ENCODE measurements at places on chromosomes 1 and 21.

DNA sequence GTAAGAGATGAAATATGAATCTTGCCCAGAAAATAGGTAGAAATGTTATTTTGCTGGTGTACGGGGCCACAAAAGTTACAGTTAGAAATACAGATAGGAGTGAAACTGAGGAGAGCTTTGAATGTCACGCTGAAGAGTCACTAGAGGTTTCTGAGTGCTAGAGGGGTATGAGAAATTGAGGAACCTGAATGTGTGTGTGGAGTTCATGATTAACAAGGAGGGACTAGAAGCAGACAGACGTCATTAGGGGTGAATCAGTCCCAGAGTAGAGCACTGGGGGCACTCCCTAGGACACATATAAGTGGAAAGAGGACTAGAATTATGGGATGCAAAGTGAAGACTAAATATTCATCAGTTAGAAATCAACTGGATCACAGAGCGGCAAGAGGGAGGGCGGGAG lies 188.9 kb upstream of the MAP1LC3C start:
- DNase-seq, result no peak

DNA sequence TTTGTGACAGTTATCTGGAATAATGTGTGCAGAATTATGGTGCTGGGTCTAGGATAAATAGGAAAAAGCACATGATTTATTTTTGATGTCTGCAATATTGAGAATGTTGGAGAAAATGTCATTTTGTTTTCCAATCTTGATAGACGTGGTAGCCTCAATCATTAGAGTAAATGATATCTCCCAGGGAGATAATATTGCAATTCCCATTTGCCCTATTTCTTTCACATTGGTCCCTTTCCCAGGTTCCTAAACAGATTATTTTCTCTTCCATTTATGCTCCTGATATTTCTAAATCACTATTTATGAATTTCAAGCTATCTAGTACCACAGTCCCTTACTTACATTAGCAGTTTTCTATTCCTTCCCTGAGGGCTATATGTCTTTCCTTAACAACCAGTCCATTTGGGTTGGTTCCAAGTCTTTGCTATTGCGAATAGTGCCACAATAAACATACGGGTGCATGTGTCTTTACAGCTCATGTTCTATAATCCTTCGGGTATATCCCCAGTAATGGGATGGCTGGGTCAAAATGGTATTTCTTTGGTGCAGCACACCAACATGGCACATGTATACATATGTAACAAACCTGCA lies 447.3 kb downstream of the PLA2G4A start:
- DNase-seq, result no peak

DNA sequence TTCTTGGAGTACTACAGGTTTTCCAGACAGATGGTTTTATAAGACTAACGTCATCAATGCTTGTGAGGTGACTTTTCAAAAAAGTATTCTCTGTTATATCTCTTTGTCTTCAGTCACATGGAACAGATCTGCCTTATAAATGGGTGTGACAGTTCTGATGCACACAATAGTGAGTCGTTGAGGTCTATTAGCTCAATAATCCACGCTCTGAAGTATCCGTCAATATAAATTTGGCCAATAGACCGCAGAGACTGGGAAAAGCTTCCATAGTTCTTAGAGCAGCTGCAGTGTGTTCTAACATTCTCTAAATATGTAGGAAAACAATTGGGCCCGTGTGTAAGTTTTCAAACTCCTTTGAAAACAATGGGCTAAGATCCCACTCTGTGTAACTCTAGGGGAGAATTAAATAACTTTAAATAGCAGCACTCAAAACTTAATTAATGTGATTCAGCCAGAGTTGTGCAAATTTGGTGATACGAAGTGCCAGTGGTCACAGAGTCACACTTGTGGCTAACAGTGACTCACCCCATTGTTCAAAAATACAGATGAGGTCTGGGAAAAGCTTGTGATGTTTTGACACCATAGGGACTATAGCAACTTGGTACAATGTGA lies 316.0 kb downstream of the LMO4 start:
- no peak for DNase-seq

DNA sequence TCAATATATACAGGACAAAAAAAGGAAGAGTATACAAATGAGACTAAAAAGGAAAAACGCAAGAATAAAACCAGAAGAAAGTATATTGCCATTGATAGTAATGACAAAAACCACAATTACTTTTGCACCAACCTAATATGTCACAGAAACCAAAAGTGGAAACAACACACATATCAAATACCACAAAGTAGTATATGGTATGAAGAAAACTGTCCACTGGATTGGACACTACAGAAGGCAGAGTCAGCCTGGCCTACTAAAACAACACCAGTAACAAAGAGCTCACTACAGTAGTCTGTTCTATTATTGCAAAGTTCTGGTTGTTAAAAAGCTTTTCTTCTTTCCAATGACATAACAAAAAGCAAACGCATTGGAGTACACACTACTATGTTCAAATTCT lies 17.7 kb downstream of the TESK2 start:
- no peak for DNase-seq

- DNase-seq, result no peak
Observed at GRCh38 chr1:32741059-32741412, 38.5 kb upstream of the SYNC start.

GRCh38 chr1:9890224-9890731 lies 19.8 kb downstream of the CTNNBIP1 start:
- no peak for DNase-seq

GRCh38 chr1:54581621-54582035 lies 33.6 kb downstream of the ACOT11 start:
- peak; percentile 75 for DNase-seq

GRCh38 chr1:226001963-226002666 lies 3.0 kb upstream of the SDE2 start:
- DNase-seq, result no peak

- DNase-seq, result no peak
Observed at GRCh38 chr1:5721634-5722215, 270.5 kb downstream of the NPHP4 start.

- no peak for DNase-seq
Observed at GRCh38 chr1:173914366-173914871, 2.7 kb downstream of the SERPINC1 start.

DNA sequence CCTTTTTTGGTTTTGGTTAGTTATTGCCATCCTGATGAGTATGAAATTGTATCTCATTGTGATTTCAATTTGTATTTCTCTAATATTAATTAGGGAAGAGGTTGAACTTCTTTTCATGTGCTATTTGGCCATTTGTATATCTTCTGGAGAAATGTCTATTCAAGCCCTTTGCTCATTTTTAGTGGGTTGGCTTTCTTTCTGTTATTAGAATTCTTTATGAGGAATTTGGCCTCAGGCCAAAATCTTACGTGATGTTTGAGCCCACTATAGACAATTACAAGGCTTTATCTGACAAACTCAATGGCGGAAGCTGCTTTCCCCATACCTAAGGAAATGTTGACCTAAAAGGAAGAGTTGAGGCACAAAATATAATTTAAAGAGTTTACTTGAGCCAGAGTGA lies 32.9 kb downstream of the IVNS1ABP start:
- DNase-seq, result no peak

DNA sequence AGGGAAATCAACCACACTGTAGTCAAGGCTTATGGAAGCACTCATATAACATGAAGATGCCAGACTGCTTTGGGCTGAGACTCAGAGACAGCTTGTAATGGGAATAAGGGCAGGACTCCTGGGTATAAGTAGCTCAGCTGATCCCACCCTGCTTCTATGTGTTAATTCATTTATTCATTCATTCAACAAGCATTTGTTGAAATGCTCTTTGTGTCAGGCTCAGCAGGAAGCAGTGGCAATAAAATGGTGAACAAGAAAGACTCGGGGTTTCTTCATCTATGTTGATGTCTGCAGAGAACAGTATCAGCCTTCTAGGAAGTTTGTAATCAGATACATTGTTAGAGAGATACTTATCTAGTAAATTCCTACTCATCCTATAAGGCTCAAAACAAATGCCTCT lies 145.5 kb upstream of the DMRTA2 start:
- DNase-seq, result no peak

GRCh38 chr1:219174460-219175211 lies 958 bp downstream of the LYPLAL1 start:
- no peak for DNase-seq

GRCh38 chr1:64511044-64511443 lies 41.1 kb downstream of the CACHD1 start:
- no peak for DNase-seq

- no peak for DNase-seq
Observed at GRCh38 chr1:203621559-203622262, 4.9 kb upstream of the ATP2B4 start.

GRCh38 chr1:6421266-6421665 lies 1.5 kb upstream of the HES2 start:
- DNase-seq, result no peak

- DNase-seq, result no peak
Observed at GRCh38 chr1:51543858-51544257, 24.8 kb upstream of the EPS15 start.

DNA sequence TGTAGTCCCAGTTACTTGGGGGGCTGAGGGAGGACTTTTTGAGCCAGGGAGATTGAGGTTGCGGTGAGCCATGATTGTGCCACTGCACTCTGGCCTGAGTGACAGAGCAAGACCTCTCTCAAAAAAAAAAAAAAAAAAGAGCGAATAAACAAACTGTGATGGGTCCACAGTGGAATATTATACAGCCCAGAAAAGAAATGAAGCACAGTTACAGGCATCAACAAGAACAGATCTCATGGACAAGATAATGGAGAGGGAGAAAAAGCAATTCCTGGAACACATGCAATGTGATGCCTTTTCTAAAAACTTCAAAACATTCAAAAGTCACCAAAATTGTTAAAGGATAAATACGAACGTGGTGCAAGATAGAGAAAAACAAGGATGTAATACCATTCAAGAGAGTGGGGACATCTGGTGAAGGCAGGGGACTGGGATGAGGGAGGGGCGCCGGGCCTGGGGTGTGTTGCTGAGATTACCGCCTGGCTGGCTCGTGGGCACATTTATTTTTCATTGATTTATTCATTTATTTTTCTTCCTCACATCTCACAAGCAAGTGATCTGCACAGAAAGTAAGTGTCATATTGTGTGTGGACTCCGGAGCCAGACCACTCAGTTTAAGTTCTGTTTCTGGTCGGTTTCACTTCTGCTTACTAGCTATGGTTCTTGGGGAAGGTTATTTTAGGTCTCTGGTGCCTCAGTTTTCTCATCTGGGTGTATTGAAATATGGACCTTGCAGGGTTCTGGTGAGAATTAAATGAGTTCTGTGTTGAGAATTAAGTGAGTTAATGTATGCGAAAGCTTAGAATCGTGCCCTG lies 30.1 kb downstream of the ABCG1 start:
- DNase-seq, result no peak

DNA sequence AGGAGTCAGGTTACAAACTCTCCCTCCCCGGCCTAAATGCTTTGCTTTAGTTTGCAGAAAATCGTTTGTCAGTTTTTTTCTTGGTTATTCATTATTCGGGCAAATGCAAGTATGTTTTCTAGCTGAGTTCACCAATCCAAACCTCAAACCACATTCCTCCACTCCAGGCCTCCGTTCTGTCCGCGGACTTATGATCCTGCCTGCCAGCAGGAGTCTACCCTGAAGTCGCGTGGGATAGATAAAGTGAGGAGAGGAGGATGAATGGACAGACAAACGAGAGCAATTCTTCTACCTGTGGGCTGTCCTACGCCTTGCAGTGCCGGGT lies 1.3 kb downstream of the ADAMTS1 start:
- no peak for DNase-seq

GRCh38 chr1:203675596-203676347 lies 49.1 kb downstream of the ATP2B4 start:
- no peak for DNase-seq

DNA sequence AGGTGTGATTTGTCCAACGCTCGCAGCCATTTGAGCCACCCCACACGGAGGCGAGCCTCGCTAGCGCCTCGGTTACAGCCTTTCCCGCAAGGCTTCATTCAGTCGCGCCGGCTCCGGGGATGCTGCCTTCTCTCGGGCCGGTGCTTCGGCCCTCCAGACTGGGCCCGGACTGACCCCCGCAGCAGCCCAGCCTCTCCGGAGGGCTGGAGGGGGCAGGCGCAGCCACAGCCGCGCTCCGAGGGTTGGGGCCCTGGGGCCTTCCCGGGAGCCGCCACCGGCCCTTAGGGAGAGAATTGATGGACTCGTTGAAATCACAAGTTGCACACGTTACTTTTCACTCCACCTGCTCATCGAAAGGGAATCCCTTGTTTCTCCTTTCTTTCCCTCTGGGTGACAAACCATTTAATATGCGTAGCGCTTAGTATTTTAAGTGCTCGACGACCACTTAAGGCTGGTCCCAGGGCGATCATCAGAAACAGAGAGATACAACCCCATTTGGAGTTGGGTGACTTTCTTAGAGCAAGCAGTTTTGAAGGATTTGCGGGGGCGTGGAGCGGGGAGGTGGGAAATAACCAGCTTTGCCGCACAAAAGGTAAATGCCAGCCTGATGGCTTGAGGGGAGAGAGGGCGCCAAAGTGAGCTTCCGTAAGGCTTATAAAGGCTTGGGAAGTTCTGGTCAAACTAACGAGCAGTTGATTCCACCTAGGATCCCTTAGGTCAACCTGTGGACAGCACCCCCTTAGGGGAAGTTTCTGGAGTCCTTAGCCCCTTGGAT lies 24.6 kb upstream of the ENAH start:
- DNase-seq, result peak; percentile 43

DNA sequence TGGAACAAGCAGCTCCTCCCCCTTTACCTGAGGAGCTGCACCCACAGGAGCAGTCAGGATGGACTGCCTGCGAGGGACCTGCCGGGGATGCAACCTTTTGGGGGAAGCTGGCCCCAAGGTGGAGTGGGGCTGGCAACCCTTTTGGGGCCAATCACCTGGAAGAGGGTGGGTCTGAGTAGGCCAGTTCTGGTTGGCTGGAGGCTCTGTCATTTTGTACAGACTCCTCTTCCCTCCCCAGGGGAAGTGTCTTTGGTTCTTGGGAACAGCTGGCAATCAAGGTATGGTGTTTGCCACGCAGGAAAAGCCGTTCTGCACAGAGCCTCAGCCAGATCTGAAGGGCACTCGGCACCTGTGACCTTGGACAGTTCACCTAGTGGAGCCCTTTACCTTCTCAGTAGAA lies 280 bp upstream of the A3GALT2 start:
- DNase-seq, result no peak

GRCh38 chr1:192399161-192399560 lies 82.4 kb downstream of the RGS21 start:
- DNase-seq, result no peak

DNA sequence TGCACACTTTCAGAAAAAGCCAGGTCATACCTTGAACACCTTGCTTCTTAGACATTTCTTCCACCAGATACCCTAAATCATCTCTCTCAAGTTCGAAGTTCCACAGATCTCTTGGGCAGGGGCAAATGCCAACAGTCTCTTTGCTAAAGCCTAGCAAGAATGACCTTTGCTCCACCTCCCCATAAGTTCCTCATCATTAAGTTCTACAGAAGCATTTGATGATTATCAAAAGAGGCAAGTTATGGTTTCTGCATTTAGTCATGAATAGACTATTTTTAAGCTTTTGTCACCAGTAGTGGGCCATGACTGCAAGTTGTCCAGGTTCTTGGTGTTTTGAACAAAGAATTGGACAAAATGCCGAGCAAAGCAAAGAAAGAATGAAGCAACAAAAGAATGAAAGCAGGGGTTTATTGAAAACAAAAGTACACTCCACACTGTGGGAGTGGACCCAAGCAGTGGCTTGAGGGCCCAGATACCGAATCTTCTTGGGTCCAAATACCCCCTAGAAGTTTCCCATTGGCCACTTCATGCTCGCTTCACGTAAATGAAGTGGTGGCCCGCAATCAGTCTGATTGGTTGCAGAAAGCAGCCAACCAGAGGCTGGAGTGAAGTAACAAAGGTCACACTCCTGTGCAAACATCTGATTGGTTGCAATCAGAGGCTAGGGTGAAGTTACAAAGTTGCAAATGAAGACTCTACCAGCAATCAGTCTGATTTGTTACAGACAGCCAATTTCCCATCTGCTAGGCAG lies 9.8 kb upstream of the EGLN1 start:
- DNase-seq, result no peak

GRCh38 chr1:42334240-42335049 lies 590 bp downstream of the FOXJ3 start:
- peak; percentile 65 for DNase-seq
